ENCODE measurements at places on chromosomes 2 and 18.

- DNase-seq: no peak
Observed at GRCh38 chr18:28408528-28408927, 231.6 kb upstream of the CDH2 start.

GRCh38 chr18:64806232-64806631 lies 657.3 kb upstream of the LINC00305 start:
- no peak for DNase-seq

DNA sequence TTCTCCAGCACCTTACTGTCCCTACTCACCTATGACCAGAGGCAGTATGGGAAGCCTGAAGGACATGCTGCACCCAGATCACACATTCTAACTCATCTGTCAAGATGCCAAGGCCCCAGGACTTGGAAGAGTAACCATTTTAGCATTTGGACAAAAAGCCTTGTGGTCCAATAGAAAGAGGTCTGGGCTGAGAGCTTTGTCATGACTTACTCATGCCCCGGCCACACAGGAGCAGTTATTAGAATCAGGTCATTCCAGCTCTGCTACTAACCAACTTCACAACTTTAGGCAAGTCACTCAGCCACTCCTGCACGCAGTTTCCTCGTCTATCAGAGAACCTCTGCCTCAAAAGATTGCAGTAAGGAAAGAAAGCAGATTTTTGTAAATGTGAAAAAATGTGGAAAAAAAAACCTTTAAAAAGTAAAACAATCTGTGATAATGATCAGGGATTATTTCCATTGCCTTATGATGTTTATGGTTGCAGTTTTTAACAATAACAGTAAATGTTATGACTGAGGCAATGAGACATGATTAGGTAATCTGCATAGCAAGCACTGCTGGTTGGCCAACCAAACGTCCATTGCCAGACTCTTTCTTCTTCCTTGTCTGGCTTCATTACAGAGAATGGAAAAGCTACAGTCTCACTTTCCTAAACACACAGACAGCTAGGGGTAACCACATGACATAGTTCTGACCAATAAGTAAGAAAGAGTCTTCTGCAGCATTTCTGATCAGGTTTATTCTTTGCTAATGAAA lies 255.4 kb upstream of the CHAC2 start:
- DNase-seq: no peak

GRCh38 chr2:228344531-228344930 lies 163.0 kb upstream of the SPHKAP start:
- DNase-seq: no peak

GRCh38 chr18:498931-499775 lies 1.3 kb downstream of the COLEC12 start:
- no peak for DNase-seq

- DNase-seq: no peak
Observed at GRCh38 chr18:25360301-25360899, 8.4 kb upstream of the ZNF521 start.

GRCh38 chr2:213416832-213417231 lies 132.6 kb downstream of the SPAG16 start:
- DNase-seq: no peak

DNA sequence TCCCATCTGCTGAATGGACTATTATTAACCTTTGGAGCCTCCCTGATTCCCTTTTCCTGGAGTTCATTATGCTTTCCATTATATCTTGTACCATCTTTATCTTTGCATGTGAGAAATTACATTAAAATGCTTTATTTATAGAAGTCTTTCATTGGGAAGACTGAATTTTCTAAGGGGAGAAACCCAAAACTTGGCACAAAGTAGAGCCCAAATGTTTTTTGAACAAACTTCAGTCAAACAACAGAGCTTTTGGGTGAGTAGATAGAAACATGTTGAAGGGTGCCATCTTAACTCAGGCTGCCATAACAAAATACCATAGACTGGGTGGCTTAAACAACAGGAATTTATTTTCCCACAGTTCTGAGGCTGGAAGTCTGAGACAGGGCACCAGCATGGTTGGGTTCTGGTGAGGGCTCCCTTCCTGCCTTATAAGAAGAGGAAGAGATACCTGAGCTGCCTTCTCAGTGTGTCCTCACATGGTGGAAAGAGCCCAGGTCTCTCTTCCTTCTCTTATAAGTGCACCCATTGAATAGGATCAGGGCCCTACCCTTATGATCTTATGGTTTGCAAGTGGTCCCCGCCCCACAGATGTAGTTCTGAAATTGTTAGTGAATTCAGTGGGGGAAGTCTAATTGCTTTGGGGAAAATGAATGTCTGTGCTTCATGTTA lies 19.2 kb downstream of the RALB start:
- no peak for DNase-seq

DNA sequence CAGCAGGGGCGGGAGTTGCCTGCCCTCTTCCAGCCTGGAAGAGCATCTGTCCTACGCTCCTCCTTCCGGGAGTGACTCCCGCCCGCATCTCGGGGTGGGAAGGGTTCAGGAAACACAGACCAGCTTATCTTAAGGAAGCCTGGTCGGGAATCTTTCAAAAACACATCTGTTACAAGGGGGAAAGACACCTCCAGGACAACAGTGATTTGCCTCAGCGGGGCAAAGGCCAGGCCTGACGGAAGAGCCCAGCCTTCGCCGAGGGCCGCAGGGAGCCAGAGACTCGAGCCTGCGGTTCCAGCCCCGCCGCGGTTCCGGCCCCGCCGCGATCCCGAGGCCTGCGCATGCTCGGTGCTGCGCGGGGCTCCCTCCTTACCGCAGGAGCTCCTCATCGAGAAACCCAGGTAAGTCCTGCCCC lies 38.1 kb upstream of the TGIF1 start:
- peak; percentile 20 for DNase-seq

DNA sequence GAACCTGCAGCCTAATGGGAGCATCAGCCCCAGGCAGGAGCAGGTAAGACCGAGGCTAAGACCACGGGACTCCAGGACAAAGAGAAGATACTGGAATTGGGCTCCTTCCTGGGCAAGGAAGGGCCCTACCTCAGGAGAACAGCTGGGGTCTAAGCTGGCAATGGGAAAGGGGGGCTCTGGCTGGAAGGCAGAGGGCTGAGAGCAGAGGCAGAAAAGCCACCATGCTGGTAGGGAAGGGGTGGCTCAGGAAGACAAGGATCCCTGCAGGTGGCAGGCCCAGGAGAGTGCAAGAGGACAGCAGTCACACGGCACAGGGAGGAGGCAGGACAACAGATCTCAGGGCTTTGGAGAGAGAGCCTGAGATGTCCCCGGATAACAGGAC lies 203.5 kb downstream of the NDUFA10 start:
- DNase-seq: no peak

GRCh38 chr2:36727550-36727949 lies 31.0 kb downstream of the VIT start:
- no peak for DNase-seq

DNA sequence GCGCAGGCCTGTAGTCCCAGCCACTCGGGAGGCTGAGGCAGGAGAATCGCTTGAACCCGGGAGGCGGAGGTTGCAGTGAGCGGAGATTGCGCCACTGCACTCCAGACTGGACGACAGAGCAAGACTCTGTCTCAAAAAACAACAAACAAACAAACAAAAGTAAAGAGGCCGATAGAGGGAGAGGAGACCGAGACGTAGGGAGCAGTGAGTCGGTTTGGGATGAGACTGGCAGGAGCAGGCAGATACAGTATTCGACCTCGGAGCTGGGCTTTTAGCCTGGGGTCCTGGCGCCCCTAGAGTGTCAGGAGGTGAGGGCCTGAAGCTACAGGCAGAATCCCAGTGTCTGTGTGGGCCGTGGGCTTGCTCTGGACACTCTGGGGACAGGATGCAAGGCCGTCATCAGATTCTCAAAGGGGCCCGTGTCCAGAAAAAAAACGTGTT lies 51.2 kb downstream of the SLC4A1AP start:
- no peak for DNase-seq

DNA sequence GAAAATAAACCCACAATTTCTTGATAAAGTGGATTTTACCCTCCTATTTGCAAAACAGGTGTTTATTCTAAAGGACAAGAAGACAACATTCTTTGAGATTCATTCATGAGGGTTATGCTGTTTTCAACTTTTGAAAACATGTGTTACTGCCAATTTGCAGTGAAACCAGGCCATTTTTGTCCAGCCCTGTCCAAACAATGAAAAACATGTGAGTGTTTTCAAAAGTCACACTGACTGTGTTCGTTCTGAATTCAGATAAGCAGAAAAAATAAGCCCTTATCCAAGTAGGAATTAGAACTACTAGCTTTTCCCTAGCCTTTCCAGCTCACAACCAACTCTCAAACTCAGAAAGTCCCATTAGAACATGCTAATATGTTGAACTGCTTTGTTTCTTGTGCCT lies 148.1 kb upstream of the PID1 start:
- DNase-seq: no peak

DNA sequence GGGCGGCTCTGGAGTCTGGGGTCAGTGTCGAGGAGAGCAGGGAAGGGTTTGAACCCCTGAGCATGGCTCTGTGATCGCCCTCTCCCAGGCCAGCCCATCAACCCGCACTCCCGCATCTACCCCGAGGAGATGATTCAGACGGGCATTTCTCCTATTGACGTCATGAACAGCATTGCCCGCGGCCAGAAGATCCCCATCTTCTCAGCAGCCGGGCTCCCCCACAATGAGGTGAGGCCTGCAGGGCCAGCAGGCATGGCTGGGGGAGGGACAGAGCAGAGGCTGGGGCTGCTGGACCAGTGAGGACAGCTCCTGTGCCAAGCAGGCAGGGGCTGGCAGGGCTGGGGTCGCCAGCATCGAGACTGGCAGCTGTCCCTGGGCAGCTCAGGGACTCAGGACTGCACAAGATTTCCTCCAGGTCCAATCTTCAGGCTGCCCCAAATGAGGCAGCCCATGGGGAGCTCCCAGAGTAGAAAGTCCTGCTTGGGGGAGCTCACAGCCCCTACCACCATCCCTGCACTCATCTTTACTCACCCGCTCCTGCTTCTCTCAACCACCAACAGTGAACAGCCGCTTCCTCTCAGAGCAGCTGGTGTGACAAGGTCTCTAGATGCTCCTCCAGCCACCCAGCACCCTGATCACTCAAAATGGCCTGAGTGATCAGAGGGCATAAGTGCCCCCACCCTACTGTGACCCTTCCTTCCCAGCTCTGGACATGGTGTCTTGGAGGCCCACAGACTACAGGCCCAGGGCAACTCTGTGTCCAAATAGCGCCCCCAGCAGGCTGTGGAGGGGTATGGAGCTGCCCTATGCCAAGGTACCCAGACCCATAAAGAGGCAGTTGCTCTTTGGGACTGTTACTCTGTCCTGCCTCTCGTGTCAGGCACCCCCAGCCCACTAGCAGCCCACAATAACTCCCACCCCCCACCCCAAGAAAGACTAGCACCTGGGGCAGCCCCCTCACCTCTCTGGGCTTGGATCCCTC lies 18.3 kb upstream of the ANKRD53 start:
- DNase-seq: no peak

DNA sequence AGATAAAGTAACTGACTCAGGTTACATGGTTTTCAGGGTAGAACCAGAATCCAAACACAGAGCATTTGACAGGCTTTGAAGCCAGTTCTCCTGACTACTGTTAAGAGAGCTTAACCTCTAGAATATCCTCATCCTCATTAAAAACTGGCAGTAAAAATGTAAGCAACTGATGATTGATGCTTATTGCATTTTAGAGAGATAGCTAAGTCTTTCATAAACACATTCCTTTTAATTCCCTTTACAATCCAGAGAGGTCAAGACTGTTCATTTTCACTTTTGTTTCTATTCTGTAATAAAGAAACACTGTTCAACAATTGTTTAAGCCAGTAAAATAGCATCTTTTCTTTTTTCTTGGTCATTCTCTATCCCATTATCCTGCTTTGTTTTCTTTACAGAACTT lies 53.9 kb upstream of the RAB27B start:
- no peak for DNase-seq

DNA sequence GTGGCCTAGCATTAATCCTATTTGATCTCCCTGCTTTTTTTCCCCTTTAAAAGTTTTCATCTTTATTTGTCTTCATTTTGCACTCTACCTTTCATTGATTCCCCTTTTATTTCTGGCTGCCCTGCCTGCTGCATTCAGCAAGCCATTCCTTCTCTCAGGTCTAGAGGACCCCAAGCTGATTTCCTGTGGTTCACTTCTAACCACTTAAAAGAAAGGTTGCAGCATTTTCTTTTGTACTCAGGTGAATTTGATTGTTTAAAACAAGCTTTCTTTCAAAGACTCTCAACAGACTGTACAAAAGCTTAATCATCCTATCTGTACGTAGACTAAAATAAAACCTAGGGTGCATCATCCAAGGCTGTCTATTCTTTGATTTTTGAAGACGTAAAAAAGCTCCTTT lies 160.3 kb downstream of the CSRNP3 start:
- no peak for DNase-seq

- DNase-seq: no peak
Observed at GRCh38 chr2:166293984-166294383, 81.8 kb downstream of the SCN9A start.

DNA sequence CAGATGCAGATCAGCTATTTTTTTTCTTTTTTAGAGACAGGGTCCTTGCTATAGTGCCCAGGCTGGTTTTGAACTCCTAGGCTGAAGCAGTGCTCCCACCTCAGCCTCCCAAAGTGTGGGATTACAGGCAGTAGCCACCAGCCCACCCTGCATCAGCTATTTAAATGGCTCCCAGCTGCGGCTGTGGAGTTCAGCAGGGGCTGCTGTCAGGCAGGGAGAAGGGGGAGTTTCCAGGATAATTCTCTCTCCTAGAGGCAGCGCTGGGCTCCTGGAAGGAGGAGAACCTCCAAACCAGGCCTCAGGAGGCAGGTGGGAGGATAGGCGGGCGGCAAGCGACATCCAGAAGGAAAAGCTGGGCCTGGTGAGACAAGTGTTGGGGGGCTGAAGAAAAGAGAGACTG lies 65.7 kb downstream of the ACTR2 start:
- DNase-seq: no peak

- peak; percentile 92 for DNase-seq
Observed at GRCh38 chr2:157468931-157469708, 25.2 kb upstream of the CYTIP start.

DNA sequence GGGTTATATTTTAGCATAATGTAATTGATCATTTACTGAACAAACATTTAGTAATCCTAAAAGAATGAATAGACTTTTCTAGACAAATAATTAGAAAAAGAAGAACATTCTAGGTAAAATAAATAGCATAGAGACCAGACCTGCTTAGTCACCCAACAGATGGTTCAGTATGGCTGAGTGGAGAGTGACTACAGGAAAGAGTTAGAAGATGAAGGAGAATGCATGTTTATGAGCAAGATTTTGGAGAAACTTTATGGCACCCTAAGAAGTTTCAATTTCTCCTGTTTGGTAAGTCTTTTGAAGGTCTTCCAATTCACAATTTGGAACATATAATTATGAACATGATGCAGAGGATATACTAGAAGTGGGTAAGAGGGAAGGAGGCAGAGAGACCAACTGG lies 32.9 kb downstream of the FAP start:
- DNase-seq: no peak

- no peak for DNase-seq
Observed at GRCh38 chr2:182695776-182696175, 20.3 kb upstream of the DNAJC10 start.

- DNase-seq: peak; percentile 40
Observed at GRCh38 chr2:11750917-11751316, 4.5 kb downstream of the LPIN1 start.

GRCh38 chr2:70643715-70644114 lies 90.1 kb upstream of the TGFA start:
- DNase-seq: no peak

Measured in CD4-positive, alpha-beta T cell treated with Interleukin-4 for 4 hours (primary cell).